Metanephros (tissue), 2 donors: ENCODE measurements at places on chromosomes 6 and 20. TPM values are rescaled to one million over a fixed set of nuclear protein-coding genes. Genes with fewer than 3 reads are reported as not detected.

KHDRBS2 gene
- total RNA-seq = 5.2 TPM

CPXM1 gene
- total RNA-seq = 146 TPM

C6orf52 gene
- 0.47 TPM for total RNA-seq

ELOVL4 gene
- 2.3 TPM for total RNA-seq

NKX2-4 gene
- total RNA-seq = not detected

PCK1 gene
- 105 TPM for total RNA-seq

MACROD2 gene
- total RNA-seq = 19.9 TPM
